ENCODE measurements at places on chromosomes 6 and 20. TPM values are rescaled to one million over a fixed set of nuclear protein-coding genes. Genes with fewer than 3 reads are reported as not detected.

DNA sequence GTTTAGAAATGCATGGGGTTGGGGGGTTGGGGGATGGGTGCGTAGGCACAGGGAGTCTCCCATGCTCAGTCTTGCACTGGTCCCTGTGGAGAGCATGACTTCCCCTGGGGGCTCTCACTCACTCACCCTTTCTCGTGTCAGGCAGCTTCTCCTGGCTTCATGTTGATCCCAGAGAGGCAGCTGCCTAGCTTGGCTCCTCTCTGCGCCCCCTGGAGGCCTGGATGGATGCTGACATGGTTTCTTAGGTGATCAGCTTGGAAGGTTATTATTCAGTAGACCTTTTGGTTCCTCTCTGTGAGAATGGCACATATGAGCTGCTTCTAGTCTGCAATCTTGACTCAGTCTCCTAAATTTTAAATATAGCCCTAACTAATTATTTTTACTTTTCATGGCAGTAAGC, 109.3 kb upstream of the FAM83B start:
- H3K27me3 ChIP-seq = no peaks in the 10 kb centered on the region
- no peaks in the 10 kb centered on the region for H3K36me3 ChIP-seq
- no peaks in the 10 kb centered on the region for H3K4me1 ChIP-seq
- no peak overlapping the region for H3K4me3 ChIP-seq

The SAPCD1 gene
- total RNA-seq = 4.4 TPM

DNA sequence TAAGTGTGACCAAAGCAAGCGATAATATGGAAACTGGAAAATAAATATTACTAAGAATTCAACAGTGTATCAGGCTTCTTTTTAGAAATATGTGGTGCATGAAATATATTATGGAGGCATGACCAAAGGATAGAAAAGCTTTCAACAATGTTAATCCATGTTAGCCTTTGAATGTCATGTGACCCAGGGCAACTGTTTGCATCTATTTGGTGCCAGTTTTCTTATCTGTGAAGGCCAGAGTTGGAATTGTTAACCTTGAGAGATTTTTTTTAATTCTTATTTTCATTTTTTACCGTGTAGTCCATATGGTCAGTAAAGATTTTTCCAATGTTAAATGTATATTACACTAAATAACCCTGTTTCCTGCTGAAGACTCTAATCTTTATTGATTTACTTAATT, 411.1 kb downstream of the BCKDHB start:
- H3K4me3 ChIP-seq = no peak overlapping the region
- no peaks in the 10 kb centered on the region for H3K27me3 ChIP-seq
- no peak overlapping the region for H3K27ac ChIP-seq
- H3K4me1 ChIP-seq = no peaks in the 10 kb centered on the region
- no peak for DNase-seq

The TOX2 gene
- total RNA-seq = 4.8 TPM

The IMPG1 gene
- not detected for total RNA-seq

- H3K27ac ChIP-seq = no peak overlapping the region
- no peaks in the 10 kb centered on the region for H3K4me1 ChIP-seq
- no peak overlapping the region for H3K4me3 ChIP-seq
- H3K27me3 ChIP-seq = no peaks in the 10 kb centered on the region
- DNase-seq = no peak
These were observed 448.7 kb upstream of the JARID2 start for GRCh38 chr6:14796974-14797762.

GRCh38 chr6:3718407-3718806, 33.1 kb downstream of the PXDC1 start:
- no peaks in the 10 kb centered on the region for H3K4me1 ChIP-seq
- no peaks in the 10 kb centered on the region for H3K36me3 ChIP-seq
- H3K4me3 ChIP-seq = no peak overlapping the region
- DNase-seq = no peak

- H3K27ac ChIP-seq = no peak overlapping the region
- H3K4me3 ChIP-seq = no peak overlapping the region
- no peaks in the 10 kb centered on the region for H3K27me3 ChIP-seq
- DNase-seq = no peak
These were observed 51.1 kb downstream of the ADTRP start for GRCh38 chr6:11727346-11727997.

The BMP7 gene
- under 0.01 TPM for total RNA-seq

The ADGRF1 gene
- total RNA-seq = not detected

The PPARD gene
- total RNA-seq = 8.1 TPM

The PRDM13 gene
- total RNA-seq = not detected

The GSTA2 gene
- not detected for total RNA-seq

The ENTPD6 gene
- 20.7 TPM for total RNA-seq
